Renal cortical epithelial cell (primary cell): ENCODE measurements at places on chromosomes 4 and X.

DNA sequence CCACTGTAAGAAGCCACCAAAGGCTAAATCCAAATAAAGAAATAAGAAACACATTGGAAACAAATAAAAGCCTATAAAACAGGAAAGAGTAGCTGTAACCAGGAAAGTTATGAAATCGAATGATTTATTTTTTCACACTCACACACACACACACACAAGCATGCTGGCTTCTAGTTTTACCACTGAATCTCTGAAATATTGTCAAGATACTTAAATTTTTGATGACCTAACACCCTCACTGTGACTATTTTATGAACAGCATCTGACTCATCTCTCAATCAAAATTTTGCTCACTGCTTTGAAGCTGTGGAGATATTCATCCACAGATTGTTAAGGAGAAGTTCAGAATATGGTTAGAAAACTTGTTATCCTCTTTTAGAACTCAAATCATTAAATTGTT is 13.9 kb upstream of the GABRB1 start:
- no peak for DNase-seq

GRCh38 chr4:179040259-179040658 is 1598.0 kb upstream of the AGA start:
- DNase-seq, result no peak

- DNase-seq, result peak; percentile 28
Observed at GRCh38 chrX:147838465-147839131, 73.1 kb upstream of the FMR1 start.

GRCh38 chrX:53188763-53189162 is 36.2 kb downstream of the KDM5C start:
- no peak for DNase-seq

DNA sequence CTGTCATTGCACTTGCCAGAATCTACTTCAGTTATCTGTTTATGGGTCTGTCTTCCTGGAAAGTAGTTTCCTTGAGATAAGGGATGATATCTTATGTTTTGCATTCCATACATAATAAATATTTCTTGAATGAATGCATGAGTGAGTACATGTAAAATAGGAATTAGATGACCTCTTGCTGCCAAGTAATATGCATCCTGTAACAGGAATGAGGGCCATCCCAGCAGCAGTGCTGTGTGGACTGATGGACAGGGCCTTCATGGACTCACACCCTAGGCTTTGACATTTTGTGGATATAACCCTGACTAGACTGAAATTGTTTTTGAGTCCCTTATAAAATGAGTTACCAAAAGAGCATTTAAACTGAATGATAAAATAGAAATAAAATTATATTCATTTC is 77.2 kb upstream of the NEIL3 start:
- DNase-seq, result no peak
